Left ventricle myocardium inferior (tissue), 1 donor: ENCODE measurements at places on chromosomes 5 and 9.

DNA sequence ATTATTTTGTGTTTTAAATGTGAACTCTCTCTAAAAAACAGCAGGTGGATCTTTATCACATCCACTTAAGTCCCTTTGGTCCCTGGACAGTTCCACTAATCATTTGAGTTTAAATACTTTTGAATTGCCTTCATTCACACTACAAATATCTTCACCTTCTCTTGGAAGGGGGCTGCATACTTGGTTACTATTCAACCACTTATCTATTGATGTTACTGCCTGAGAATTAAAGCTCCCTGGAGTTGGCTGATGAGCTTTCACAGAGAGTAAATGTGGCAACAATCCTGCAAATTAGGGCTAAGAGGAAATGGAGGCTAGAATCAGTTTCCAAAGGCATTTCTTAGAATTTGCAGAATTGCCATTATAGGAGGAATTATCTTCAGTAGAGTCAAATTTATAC, 180.4 kb downstream of the ST8SIA4 start:
- no peak for DNase-seq

GRCh38 chr5:11692636-11693035, 211.6 kb downstream of the CTNND2 start:
- DNase-seq: no peak

DNA sequence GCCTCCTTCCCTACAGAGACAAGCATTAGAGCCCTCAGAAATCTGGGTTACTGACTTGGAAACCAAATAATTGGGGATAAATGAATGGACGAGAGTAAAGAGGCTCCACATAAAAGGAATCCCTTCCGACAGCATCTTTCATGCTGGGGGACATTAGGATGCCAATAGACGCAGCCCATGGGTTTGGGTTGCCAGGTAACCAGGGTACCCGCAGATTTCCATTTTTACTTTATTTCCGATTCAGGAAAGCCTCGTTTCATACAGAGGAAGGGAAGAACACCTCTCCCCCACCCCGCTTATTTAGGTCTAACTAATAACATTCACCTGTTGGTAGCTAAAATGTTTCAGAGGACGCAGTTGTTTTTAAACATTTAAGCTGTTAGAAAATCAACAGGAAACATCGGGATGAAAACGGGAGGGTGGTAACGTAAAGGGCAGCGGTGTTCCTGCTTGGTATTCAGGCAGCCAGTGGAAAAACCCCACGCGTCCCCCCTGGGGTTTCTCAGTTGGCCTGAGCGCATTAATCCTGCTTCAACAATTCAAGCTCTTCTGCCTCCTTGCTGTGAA, 179.5 kb downstream of the YTHDC2 start:
- no peak for DNase-seq

DNA sequence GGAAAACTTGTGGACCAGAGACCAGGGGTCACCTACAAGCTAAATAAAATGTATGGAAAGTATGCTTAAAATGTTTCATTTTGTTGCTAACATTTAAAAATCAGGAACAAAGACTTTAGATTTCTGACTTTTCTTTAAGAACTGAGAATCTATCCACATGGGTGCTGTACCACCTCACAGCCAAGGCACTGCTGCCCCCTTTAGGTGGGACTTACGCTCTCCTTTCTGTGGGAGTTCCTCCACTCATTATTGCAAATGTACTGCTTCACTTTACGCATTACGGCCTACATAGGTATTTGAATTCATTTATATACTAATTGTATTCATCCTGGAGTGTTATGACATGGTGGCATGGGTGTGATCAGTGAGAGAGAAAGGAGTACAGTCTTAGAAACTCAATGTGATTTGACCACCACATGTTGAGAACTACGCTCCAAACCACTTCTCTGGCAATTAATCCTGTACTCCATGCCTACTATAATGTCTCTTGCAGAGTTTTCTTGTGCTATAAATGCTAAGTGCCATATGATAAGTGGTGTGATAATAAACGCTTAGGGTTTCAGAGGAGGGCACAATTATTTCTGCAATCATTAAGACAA, 24.7 kb upstream of the CETN3 start:
- no peak for DNase-seq

DNA sequence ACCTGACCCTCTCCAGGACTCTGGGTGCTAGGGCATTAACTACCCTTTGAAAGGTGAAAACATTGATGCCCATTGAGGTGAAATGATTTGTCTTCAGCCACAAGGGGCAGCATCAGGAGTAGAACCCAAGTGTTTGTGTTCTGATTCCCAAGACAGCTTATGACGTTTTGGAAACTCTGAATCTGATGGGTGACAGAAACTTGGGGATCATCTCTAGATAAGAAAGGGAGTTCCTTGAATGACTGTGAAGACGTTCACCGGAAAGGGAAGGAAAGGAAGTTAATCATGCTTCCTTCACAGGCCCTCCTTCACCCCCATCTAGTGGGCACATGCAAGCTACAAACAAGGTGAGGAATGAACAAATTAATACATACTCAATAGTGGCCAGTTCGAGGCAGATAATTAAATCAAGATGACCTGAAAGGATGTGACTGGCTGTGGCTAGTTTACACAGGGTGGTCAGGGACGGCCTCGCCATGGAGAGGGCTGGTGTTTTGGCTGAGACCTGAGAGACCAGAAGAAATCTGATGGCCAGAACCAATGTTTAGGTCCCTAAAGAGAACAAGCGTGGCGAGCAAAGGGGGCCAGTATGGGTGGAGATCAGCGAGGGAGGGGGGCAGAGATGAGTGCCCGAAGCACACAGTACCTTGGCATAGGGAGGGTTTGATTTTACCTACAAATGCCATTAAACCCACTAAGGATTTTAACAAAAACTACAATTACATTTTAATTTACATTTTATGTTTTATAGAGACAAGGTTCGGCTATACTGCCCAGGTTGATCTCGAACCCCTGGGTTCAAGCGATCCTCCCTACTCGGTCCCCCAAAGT, 937 bp upstream of the SLC26A2 start:
- no peak for DNase-seq

- no peak for DNase-seq
These were observed 98.6 kb downstream of the PAM start for GRCh38 chr5:102853680-102854079.

DNA sequence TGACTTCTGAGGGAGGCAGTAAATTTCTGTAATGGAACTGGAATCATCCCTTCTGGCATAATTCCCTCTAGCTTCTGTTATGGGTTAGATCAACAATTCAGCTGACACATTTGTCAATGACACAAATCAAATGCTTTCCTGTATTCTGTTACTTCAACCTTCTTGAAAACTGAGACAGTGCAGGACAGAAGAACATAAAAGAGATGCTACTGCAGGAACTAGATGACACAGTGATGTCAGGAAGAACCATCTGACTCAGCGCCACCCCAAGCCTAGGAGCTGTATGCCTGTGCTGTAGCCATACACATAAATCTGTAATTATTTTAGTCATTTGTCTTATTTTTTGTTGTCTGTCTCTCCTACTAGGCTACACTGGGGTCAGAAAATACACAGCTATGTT, 18.2 kb upstream of the CEP120 start:
- DNase-seq: no peak

DNA sequence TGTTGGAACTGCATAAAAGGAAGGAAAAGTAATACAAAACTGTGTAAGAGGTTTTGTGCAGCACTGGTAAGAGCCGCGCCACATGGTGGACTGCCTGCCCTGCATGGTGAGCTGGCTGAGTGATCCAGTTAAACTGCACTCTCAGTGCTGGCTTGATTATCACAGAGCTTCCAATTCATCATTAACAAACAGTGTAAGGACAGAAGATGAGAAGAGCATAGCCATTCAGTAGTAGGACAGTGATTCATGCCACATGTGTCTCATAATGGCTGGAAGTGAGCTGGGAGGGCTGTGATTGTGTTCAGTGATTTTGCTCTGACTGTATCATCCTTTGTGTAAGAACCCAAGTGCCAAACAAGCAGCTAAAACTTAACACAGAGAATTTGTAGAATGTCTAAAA, 14.1 kb downstream of the ASPN start:
- DNase-seq: no peak

DNA sequence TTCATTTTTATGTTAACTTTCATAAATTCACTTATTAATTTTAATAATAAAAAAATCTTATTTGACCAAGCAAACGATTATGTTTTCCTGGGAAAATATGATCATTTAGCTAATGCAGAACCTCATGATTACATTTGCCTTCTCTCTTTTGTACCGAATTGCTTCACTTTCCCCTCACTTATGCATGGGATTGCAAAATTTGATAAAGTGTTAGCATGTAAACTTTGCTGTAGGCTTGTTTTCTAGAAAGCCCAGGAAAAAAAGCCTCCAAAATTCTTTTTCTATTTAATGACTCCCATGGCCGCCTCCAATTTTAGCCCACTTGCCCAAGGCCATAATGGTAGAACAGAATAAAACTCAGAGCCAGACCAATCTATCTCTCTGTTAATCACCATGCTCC, 82.8 kb upstream of the FBXL7 start:
- DNase-seq: no peak

DNA sequence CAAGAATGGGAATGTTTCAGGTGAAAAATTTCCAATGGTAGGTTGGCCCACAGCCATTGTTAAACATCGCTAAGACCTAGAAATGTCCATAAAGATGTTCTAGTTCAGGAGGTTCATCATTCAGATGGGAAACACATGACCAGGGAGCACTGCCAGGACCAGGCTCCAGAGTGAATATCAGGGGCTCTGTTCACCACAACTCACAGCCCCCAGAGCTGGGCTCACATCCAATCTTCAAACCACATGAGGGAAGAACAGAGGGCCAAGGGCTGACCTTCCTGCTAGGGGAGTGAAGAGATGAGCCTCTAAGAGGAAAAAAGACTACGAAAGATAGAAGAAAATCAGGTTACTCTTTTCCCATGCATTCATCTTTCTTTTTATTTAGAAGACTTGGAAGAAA, 205.8 kb downstream of the SEMA5A start:
- DNase-seq: peak; percentile 31
